Erythroblast (primary cell): ENCODE measurements at places on chromosomes 3 and 15.

DNA sequence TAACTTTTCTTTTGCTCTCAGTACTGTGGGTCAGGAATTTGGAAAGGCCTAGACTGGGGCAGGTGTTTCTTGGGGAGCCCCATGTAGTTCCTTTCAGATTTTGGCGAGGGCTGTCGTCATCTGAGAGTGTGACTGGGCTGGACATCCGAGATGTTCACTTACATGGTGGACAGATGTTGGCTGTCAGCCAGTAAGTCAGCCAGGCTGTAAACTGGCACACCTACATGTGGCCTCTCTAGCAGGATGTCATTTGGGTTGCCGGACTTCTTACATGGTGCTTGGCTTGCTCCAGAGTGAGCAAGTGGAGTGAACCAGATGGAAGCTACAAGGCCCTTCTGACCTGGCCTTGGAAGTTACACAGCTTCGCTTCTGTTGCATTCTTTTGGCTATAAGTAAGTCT is 20.7 kb downstream of the TATDN2 start:
- DNase-seq, result no peak

- DNase-seq, result no peak
Observed at GRCh38 chr3:41265823-41266273, 66.5 kb downstream of the CTNNB1 start.

DNA sequence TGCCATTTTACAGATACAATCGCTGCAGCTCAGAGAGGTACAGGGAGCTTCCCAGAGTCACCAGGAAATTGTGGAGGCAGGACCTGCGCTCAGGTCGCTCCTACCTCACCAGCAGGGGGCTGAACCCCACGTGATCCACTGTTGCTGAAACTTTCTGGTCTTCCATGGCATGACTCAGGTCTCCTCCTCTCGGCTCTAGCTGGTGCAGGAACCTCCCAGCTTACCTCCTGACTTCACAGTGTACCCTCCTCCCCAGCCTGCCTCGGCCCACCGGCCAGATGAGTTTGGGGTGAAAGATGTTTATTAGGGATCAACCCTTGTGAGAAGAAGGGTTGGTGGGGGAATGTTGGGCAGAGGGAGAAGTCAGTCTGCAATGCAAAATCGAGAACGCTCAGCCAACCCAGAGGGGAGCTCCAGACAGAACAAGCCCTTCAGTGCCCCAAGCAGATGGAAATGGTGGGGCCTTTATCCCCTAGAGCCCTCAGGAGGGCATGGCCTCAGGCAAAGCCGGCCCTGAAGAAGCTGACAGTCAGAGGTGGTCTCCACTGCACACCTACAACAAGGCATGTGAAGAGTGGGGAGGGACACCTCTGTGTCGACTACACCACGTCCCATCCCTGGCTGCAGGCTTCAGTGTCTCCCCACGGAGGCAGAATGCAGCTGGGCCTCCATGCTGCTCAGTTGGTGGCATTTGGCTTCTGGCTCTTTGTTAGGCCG is 118.6 kb upstream of the PRR20G start:
- DNase-seq, result peak; percentile 35

DNA sequence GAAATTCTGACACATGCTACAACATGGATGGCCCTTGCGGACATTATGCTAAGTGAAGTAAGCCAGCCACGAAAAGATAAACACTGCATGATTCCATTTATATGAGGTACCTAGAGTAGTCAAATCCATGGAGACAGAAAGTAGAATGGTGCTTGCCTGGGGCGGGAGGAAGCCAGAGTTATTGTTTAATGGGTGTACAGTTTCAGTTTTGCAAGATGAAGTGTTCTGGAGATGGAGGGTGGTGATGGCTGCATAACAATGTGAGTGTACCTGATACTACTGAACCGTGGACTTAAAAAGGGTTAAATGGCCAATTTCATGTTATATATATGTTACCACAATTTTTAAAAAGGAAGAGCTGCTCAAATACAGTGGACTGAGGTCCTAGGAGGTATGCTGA is 66.9 kb downstream of the SEMA5B start:
- no peak for DNase-seq

DNA sequence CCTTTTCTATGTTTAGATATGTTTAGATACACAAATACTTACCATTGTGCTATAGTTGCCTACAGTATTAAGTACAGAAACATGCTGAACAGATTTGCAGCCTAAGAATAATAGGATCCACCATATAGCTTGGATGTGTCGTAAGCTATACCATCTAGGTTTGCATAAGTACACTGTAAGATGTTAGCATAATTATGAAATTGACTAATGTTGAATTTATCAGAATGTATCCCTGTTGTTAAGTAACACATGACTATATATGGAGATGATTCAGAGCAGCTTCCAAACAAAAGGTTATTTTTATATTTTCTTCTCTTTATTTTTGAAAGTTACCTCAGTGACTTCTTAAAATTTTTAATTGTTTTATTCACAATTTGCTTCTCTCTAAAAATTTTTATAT is 2.4 kb downstream of the SLC28A2 start:
- DNase-seq, result no peak

DNA sequence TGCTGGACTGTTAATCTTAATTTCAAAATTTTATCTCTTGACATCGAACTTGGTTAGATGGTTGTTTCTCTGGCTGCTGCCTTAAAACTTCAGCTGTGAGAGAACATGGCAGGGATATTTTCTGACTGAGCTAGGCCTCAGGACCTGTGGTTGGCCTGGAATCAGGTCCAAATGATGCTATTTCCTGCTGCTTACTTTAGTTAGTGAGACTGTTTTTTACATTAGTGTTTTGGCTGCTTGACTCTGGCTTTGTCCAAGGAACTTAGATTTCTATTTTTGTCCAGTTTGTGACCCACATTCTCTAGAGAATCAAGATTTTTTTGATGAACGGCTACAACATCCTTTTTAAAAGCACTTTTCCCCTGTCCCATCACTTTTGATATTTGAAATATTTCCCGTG is 497.9 kb upstream of the SGO1 start:
- no peak for DNase-seq
